NCI-H2029 treated with DMSO at 0.1 percent for 48 hours (cell line): ENCODE measurements at places on chromosomes 3 and 15.

DNA sequence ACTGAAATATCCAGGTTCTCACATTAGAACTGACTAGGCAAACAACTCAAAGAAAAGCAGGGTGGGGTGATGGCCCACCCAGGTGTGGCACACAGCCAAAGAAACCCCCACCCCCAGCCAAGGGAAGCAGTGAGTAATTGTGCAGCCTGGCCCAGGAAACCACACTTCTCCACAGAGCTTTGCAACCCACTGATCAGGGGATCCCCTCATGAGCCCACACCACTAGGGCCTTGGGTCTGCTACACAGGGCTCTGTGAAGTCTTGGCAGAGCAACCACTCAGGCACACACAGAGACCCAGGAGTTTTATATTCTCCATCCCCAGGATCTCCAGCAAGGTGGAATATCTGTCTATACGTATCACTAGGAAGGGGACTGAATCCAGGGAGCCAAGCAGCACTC lies 22.2 kb upstream of the TRIM42 start:
- DNase-seq, result no peak

DNA sequence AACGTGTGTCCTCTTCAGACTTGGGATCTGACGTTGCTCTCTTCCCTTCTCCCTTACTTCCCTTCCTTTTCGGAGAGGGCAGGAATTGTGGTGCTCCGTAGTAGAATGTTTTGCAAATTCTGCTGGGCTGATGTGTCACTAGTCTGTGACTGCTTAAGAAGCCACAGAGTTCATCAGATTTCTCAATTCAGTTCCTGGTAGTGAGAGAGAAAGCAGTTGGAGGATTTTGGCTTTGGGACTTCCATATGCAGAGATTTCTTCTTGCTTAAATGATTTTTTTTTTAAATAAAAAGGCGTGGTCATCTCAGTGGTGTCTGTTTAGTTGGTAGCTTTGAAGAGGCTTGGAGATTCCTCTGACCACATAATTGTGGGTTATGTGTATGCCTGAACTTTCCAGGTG lies 10.1 kb downstream of the CEMIP start:
- no peak for DNase-seq

DNA sequence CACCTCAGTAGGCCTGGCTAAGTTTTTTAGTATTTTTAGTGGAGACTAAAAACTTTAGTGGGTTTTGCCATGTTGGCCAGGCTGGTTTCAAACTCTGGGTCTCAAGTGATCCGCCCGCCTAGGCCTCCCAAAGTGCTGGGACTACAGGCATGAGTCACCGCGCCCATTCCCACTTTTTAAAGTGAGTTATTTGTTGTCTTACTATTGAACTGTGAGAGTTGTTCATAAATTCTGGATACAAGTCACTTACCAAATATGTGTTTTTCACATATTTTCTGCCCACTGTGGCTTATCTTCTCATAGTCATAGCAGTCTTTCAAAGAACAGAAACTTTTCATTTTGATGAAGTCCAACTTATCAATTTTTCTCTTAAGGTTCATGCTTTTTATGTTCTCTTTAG lies 29.9 kb upstream of the SPSB4 start:
- DNase-seq, result no peak

- DNase-seq, result no peak
Observed at GRCh38 chr3:50612234-50612882, 784 bp upstream of the CISH start.

GRCh38 chr15:93835344-93835743 lies 396.0 kb upstream of the MCTP2 start:
- no peak for DNase-seq

DNA sequence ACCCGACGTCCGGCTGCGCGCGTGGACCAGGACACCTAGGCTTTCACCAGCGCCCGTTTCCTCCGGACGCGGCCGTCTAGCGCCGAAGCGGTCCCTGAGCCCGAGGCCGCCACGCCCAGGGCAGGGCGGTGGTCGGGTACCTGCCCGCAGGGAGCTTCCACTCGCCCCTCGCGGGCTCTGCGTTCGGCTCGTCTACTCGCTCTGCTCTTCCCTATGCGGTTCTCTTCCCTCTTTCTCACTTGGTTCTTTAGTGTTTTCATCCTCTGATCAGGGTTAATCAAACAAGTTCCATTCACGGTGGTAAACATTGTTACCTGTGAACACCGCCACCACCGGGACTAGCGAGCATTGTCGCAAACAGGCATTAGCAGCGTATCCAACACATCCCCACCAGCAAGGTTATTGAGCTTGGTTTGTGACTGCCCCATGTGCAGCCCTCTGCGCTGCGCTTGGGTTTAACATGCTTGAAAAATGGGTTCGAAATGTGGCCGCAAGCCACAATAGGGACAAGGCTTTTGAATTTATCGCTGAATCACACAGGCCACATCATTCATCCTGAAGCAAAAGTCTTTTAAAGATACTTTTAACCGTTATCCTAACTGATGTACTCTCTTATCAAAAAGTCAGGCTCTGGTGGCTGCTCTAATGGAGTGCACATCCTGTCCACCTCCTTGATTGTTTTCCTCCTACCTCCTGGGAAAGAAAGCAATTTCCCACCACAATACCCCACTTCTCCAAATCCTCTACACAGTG lies 843 bp upstream of the CD47 start:
- DNase-seq, result no peak

DNA sequence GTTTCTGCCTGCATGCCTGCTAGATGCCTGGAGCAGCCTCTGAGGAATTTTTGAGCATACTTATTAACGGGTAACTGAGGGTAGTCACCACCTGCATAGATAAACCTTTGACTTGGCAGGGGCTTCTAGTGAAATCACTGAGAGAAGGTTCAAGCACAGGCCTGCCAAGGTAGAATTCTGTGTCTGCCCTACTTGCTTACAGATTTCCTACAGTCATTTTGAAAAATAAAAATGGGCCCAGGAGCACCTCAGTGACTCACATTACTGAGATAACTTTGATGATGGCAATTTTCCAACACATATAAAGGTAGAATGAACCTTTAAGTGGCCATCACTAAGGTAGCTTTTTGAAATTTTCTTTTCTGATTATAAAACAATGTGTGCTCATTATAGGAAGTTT lies 10.8 kb downstream of the CRTAP start:
- DNase-seq, result no peak

DNA sequence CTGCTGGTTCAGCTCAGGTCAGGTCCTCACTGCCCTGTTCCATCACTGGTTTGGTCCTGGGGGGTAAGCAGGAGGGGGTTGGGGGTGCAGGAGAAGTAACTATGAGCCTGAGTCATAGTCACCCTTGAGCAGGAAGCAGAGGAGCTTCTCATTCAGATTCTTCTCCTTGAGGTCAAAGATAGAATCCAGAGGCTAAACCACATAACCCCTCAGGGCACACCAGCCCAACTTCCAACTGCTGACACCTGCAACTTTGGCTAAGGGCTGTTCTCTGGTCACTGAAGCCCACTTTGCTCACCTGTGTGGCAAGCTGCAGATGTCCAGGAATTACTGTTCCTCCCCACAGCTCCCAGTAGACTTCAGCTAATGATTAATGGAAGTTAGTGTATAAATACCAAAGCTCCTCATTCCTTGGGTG lies 48.8 kb upstream of the LRRFIP2 start:
- no peak for DNase-seq

DNA sequence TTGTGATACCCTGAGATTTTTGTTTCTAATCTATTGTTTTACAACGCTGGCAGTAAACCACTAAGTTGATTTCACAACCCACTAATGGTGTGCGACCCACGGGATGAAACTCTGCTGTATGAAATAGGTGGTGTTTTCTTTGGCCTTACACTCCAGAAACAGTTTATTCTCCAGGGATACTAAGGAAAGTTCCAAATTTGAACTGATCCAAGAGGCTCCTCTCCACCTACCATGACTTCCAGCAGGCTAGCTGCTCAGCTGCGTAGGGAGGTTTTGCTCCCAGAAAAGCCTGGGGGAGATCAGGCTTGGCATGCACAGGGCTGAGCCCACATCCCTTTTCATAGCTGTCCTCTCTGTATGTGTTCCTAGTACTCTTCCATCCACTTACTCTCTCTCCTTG lies 71.5 kb downstream of the FAM174B start:
- DNase-seq, result no peak

- no peak for DNase-seq
Observed at GRCh38 chr15:98772895-98773294, 124.6 kb downstream of the IGF1R start.

DNA sequence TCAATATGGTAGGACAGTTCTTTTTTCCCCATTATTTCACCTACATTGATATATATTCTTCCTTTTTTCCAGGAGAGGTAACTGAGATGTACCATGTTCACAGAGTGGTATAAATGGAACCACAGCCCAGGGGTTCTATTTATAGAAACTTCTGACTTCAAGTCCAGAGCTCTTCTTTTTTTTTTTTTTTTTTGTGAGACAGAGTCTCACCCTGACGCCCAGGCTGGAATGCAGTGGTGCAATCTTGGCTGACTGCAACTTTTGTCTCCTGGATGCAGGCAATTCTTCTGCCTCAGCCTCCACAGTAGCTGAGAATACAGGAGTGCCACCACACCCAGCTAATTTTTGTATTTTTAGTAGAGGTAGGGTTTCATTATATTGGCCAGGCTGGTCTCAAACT lies 267.1 kb upstream of the TPRG1 start:
- no peak for DNase-seq

DNA sequence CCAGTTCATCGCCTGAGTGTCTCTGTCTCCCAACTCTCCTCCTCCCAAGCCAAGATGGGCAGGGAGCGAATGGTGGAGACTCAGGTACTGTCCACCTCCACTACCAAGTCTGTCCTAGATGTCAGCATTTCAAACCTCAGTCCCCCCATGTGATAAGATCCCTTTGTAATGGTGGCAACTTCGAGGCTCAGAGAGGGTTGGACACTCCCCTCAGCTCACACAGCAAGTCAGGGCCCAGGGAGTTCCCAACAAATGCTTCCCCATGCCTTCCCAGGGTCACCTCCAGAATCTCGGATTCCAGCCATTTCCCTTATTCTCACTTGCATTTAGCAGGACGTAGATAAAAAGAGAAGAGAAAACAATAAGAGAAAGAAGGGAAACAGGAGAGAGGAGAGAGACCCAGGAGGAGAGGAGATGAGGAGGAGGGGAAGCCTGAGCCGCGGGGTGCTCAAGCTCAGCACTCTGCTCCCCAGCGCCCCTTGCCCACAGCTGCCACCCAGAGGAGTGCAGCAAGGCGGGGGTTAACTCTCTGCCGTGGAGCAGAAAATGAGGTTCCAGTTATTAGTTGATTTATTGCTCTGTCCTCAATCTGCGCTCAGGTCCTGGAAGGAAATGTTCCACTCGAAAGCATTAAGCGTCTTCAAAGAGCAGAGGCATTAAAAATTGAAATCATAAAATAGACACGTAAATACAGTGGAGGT lies 84.1 kb upstream of the LINGO1 start:
- DNase-seq, result no peak

DNA sequence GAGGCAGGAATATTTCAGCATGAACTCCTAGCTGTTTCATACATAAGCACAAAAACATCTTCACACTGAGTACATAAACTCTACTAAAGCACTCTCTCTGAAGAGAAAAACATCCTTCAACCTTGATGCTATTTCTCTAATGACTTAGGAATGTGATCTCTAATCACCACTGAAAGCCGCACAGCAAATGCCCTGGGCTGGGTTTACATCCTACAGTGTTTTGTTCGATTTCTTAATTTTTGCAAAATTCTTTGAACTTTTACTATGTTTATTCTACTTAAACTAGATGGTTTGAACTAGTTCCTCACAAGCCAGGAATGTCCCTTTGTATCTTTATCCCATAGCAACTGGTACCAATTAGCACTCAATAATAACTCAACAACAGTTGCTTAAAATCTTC lies 130.9 kb upstream of the ABI3BP start:
- DNase-seq, result no peak

GRCh38 chr3:162400697-162401096 lies 904.1 kb downstream of the OTOL1 start:
- DNase-seq, result no peak

DNA sequence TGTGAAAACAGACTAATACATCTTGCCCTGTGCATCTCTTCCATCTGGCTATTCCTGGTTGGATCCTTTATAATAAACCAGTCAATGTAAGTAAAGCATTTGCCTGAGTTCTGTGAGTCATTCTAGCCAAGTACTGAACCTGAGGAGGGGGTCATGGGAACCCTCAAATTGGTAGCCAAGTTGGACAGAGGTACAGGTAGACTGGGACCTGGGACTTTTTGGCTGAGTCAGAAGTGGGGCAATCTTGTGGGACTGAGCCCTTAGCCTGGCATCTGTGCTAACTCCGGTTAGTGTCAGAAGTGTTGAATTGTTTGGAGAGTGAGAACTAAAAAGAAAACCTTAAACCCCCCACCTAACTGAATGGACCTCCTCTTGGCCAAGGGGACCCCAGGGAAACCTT lies 21.0 kb upstream of the LIMD1 start:
- DNase-seq, result no peak

DNA sequence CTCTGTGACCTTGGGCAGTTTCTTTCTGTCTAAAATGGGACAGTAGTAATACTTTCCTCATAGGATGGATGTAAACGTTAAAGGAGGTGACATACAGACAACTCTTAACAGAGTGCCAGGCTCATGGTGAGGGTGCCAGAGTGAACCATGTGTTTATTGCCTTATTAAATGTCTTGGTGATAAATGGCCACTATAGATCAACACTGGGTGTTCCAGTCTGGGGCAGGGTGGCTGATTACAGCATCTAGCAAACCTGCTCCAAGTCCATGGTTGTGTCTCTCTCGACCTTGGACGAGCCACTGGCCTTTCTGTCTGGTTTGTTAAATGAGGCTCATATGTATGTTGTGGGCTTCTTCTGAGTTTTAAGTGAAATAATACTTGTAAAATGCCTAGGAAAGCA lies 75.1 kb downstream of the TRAK1 start:
- DNase-seq, result no peak

DNA sequence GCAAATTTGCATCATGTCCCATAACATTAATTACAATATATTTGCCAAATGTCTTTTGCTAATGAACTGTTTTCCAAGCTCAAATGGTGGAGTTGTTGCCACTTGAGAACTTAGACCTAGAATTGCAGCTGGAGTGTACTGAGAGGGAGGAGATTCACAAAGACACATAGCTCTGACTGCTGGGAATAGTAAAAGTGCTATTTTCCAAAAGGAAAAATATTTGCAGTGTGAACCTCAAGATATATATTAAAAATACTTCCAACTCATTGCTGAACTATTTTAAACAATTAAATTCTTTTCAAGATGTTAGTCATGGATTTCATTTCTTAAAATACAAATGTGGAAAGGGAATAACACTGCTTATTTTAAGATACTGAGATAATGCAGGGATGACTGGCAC lies 666.8 kb upstream of the ARPP21 start:
- DNase-seq, result no peak

DNA sequence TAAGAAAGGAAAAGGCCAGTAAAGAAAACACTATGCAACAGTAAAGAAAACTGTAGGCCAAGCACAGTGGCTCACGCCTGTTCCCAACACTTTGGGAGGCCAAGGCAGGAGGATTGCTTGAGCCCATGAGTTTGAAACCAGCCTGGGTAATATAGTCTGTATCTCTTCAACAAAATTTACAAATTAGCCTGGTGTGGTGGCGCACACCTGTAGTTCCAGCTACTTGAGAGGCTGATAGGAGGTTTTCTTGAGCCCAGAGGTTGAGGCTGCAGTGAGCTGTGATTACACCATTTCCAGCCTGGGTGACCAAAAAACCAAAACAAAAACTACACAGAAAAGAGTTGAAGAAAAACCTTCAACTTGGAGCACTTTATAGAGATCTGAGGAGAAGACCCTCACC lies 31.8 kb downstream of the DAG1 start:
- DNase-seq, result no peak
